ENCODE measurements at places on chromosomes 3 and 15. TPM values are rescaled to one million over a fixed set of nuclear protein-coding genes. Genes with fewer than 3 reads are reported as not detected.

IGF1R gene
- 109 TPM for total RNA-seq

STRIT1 gene
- not detected for total RNA-seq

TYRO3 gene
- 106 TPM for total RNA-seq

DNA sequence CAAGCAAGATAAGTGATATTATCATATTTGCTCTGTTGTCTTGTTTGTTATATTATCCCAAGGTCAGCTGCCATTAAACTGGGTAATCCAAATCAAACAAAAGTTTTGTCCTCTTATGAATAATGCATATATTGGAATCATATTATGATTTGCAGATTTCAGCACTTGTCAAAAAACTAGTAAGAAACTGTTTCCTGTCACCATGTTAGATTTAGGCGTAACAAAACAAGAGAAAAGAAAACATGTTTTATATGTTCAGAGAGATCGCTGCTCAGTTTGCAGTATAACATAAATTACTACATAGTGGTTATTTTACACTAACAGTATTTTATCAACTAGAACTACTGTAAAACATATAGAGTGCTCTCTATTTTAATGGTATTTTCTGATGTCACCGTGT lies 123.4 kb upstream of the ICE2 start:
- DNase-seq = no peak
- no peak overlapping the region for H3K4me3 ChIP-seq
- no peaks in the 10 kb centered on the region for H3K27me3 ChIP-seq
- H3K27ac ChIP-seq = no peak overlapping the region
- H3K4me1 ChIP-seq = peaks cover 4% of the 10 kb centered on the region
- H3K36me3 ChIP-seq = no peaks in the 10 kb centered on the region

DNA sequence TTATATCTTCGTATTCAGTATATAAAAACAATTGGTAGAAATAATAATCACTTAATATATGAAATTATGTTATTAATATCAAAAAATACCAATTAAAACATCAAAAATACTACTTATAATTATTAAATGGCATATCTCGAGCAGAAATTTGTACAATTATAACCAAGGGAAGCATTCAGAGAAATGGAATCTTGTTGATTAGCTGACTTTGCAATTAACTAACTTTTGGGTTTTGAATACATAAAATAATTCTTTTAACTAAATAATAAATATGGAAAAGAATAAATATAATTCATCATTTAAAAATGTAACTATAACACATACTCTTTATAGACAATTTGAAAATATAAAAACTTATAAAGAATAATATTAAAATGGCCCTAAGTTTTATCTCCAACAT lies 160.2 kb upstream of the LRRN1 start:
- no peak overlapping the region for H3K4me3 ChIP-seq
- DNase-seq = no peak
- H3K27me3 ChIP-seq = no peaks in the 10 kb centered on the region
- H3K4me1 ChIP-seq = peaks cover 1% of the 10 kb centered on the region
- H3K36me3 ChIP-seq = no peaks in the 10 kb centered on the region

DNA sequence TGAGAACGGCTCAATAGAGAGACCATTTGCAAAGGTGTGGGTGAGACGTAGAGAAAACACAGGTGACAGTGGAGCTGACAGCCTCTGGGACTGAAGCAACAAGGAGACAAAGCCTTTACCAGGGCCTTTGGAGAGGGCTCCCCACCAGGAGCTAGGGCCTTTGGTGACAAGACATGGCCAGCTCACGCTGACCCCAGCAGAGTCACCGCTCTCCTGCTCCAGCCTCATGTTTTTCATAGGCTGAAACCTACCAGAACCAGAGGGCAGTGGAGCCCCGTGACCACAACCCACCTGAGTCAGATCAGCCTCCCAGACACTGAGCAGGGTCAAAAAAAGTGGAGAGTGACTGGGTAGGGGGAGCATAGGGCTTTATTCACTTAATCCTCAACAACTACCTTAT lies 214.7 kb downstream of the SHQ1 start:
- no peak for DNase-seq
- H3K4me1 ChIP-seq = peaks cover 16% of the 10 kb centered on the region
- H3K27ac ChIP-seq = no peak overlapping the region

DNA sequence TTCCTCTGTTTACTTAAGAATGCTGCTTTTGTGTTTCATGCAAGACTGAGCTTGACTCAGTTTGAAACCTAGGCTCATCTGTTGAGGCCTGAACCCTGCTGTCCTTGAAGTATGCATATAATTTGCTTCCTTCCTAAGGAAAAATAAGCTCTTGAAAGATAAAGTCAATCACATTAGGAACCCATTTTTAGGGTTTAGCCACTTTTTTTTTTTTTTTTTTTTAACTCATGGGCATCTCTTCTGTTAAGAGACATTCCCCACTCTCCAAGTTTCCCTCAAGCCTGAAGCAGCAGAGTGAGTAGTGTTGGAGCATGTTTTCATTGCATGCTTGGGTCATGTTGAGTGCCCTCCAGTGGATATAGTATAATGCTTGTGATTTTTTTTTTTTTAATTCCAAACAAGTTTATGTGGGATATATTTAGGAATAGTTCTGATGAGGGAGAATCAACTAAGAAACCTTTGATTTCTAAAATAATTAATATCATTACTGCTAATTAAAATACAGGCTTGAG lies 3.6 kb downstream of the CTNNB1 start:
- H3K36me3 ChIP-seq = peaks cover 1% of the 10 kb centered on the region
- no peak for DNase-seq
- no peaks in the 10 kb centered on the region for H3K27me3 ChIP-seq
- H3K4me3 ChIP-seq = peak overlapping the region; percentile 91

DNA sequence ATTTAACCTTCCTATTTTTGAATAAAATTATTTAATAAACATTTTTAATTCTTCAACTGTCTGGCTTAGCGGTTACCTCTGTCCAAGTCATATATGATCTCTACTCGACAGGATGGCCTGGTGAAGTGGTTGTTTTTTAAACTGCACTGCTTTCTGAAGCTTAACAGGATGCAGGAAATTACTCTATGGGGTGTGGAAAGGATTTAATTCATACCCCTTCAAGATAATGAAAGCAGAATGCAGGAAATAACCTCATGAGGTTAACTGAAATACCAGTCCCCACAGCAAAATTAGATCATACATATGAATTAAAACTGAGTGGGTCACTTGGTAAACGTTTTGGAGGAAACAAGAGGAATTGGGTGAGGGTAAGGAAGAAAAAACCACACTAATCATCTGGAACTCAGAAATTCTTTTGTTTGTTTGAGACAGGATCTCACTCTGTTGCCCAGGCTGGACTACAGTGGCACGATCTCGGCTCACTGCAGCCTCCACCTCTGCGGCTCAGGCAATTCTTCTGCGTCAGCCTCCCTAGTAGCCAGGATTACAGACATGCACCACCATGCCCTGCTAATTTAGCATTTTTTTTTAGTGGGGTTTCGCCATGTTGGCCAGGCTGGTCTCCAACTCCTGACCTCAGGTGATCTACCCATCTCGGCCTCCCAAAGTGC lies 50.1 kb downstream of the LYSMD4 start:
- DNase-seq = no peak
- peaks cover 60% of the 10 kb centered on the region for H3K36me3 ChIP-seq
- H3K4me1 ChIP-seq = no peaks in the 10 kb centered on the region
- H3K4me3 ChIP-seq = no peak overlapping the region
- no peaks in the 10 kb centered on the region for H3K27me3 ChIP-seq

DNA sequence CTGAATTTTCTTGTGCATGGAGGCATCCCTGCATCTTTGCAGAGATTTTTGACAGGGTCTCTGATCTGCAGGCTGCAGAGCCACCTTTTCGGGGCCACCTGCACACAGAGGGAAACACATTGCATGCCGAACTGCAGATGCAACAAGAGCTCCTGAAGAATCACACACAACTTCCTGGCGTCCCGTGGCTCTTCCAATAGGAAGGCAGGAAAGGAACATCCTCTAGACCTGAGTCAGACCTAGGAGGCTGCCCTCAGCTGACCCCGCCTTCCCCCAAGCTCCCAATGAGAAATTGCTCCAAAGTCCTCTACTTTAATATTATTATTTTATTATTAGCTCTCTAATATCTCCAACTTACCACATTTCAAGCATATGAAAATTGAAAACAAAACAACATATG lies 213.2 kb upstream of the ARRDC4 start:
- no peak overlapping the region for H3K4me3 ChIP-seq
- H3K27ac ChIP-seq = no peak overlapping the region
- DNase-seq = no peak
- no peaks in the 10 kb centered on the region for H3K36me3 ChIP-seq
- peaks cover 51% of the 10 kb centered on the region for H3K27me3 ChIP-seq
- peaks cover 5% of the 10 kb centered on the region for H3K4me1 ChIP-seq

DNA sequence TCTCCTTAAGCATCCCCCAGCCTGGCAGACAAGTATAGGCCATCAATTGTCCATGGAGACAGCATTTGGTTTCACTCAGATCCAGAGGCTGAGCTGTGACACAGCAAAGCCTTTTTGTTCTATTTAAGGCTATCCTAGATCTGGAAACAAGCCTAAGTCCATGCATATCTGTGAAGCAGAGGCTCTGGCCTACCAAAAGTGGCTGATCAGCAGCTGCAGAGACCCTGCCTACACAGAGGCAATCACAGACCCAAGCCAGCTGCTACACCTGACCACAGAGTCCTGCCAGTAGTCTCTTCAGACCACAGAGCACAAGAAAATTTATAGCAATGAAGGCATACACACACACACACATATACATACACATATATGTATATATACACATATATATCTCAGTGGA lies 501.7 kb upstream of the ARPP21 start:
- no peaks in the 10 kb centered on the region for H3K36me3 ChIP-seq
- no peaks in the 10 kb centered on the region for H3K27me3 ChIP-seq
- no peak for DNase-seq
- no peak overlapping the region for H3K4me3 ChIP-seq
- H3K4me1 ChIP-seq = no peaks in the 10 kb centered on the region
- H3K27ac ChIP-seq = no peak overlapping the region
